ENCODE measurements at places on chromosomes 7 and 10.

DNA sequence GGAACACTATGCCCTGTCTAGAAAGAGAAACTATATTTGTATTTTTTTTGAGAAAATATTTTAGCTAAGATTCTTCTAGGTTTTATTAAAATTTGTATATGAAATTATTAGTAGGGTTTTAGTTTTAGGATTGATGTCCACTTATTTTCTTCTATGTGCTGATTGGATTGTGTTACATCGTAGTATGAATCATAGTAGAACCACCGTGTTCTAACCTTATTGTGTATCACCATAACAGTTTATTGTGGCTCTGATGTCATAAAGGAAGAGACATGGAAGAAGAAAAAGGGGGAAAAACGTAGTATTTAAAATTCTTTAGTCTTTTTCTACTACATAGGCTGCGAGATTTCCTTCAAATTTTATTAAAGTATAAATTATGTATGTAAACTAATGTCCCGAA is 1.9 kb downstream of the AGBL3 start:
- no peak for DNase-seq

- DNase-seq, result no peak
Observed at GRCh38 chr7:39367943-39368342, 198.3 kb upstream of the YAE1 start.

- DNase-seq, result no peak
Observed at GRCh38 chr7:46881507-46882127, 700.3 kb downstream of the TNS3 start.

GRCh38 chr7:22182149-22182548 is 174.8 kb downstream of the RAPGEF5 start:
- no peak for DNase-seq

DNA sequence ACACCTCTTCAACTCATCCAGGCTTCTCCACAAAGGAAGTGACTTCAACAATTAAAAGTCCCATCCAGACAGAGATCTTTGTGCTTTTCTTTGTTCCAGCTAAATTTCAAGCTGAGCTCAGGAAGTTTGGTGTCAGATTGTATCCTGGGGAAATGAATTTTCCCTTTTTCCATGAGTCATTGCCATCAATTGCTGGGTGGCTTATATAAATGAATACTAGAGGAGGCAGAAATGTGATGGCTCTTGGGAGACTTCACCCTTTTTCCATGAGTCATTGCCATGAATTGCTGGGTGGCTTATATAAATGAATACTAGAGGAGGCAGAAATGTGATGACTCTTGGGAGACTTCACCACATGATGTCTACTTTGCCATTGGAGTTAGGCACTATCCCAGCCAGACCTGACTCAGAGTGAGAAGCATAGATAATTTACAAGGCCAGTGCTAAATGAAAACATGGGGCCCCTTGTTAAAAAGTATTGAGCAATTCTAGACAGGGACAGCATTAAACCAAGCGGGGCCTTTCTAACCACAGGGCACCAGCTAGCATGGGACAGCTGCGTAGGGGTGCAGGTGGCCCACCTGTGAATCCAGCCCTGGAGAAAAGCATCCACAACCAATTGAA is 339.2 kb upstream of the PODXL start:
- DNase-seq, result no peak

GRCh38 chr10:644076-644942 is 45.2 kb downstream of the DIP2C start:
- no peak for DNase-seq
